CD4-positive, CD25-positive, alpha-beta regulatory T cell (primary cell): ENCODE measurements at places on chromosomes 5 and 9.

DNA sequence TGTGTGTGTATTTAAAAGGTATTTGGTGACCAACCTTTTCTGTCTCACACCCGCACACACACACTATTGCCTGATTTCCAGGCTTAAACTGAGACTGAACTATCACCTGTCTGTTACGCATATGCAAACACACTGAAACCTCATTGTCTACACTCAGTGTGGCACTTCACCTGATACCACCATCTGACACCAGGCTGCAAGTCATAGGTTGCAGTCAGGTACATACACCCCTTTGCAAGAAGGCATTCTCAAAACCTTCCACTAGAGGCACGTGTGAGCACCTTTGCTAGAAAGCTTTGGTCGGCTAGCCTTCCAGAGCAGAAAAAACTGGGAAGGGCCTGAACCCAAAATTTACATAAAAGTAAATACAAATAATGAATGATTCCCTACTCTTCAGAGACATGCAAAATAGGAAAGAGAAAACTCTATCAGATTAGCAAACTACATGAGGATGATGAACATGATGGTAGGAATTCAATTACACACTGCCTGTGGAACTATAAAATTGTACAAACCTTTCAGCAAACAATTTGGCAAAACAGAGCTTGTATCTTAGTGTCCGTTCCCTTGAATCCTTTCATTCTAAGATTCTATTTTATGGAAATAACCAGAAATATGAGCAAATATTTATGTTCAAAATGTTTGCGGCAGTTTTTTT is 5.9 kb upstream of the FOXD1 start:
- DNase-seq: peak; percentile 41

- DNase-seq: peak; percentile 21
These were observed 64.2 kb downstream of the KLF4 start for GRCh38 chr9:107425101-107426025.

GRCh38 chr9:3526997-3527940 is 1.5 kb upstream of the RFX3 start:
- DNase-seq: no peak

DNA sequence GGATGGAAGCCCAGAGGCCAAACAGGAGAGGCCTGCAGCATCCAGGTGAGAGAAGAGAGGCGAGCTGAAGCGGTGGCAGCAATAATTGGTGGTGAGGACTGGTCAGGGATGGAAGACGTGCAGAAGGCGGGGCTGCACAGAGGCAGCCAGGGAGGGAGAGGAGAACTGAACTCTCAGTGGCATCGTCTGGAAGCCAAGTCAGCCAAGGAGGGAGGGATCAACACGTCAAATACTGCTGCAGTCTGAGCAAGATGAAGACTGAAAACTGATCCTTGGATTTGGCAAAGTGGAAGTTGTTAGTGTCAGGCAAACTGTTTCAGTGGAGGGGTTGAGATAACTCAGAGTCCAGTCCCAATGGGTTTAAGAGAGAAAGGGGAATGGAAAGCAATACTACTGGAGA is 145.4 kb downstream of the CDK5RAP2 start:
- no peak for DNase-seq

GRCh38 chr5:168747987-168748777 is 169.0 kb upstream of the PANK3 start:
- peak; percentile 33 for DNase-seq

GRCh38 chr5:43485406-43485805 is 1.7 kb upstream of the TMEM267 start:
- peak; percentile 49 for DNase-seq

DNA sequence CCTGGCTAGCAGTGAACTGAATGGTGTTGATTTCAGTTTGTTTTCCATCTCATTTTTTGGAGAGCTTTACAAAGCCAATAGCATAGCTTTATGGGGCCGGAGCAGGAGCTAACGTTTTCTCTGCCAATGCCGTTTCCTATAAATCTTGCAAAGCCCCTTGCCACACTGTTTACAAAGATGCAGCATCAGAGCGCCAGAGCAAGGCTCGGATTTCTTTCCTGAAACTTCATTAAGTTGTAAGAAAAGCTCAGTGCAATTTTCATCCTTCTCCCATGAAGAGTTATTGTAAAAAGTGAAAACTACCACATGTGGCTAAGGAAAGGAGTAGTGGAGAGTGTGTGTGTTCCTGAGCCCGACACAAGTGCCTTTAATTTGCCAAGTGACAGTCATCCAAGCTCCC is 178.2 kb upstream of the GDNF start:
- no peak for DNase-seq

GRCh38 chr5:1437226-1437829 is 7.9 kb downstream of the SLC6A3 start:
- DNase-seq: no peak

DNA sequence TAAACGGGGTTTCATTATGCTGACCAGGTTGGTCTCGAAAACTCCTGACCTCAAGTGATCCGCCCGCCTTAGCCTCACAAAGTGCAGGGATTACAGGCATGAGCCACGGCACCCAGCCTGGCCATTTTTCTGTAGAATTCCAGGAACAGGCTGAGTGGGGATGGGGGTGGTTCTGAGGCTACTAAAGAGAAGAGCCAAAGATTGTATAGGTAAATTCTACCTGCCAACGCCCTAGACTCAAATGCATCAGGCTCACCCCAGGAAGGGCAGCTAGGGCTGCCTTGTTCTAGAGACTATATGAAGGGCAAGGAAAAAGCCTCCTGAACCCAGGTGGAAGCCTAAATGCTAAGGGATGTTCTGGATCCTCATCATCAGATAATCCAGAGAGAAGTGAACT is 1.6 kb upstream of the C5orf52 start:
- no peak for DNase-seq

DNA sequence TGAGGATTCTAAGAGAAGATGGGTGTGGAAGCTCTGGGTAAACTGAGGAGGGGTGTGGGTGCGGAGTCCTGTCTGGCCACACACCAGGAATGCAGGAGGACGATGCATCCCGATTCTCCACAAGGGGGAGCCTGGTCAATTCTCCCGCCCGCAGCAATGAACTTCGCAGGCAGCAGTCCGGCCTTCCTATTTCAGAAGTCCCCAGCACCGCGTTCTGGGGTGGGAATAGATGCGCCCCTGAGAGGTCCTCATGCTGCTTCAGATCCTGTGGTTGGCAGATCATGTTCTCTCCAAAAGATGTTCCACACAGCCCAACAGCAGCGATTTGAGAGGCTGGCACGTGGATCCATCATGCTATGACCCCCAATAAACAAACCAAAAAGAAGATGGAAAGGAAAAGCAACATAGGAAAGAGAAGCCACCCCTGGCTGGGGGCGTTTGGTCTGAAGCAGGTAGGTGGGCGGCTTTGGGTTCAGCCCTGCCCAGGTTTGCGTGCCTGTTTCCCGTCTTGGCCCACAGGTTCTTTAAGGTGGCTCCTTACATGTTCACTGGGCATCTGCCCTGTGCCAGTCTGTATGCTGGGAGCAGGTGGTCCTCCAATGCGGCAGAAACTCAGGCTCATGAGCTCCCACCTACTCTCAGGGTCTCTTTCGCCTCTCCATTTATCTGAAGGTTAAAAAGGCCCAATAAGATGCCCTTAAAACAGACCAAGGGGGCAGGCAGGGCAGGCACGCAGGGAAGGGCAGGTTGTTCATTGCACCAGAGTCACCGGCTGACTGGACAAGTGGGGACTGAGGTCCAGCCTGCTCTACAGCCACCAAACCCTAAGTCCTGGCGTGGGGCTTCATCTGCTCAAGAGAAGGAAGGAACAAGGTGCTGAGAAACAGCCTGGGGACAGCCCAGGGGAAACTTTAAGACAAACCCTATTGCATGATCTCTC is 171.6 kb downstream of the PAX5 start:
- DNase-seq: no peak

GRCh38 chr5:73693573-73694061 is 67.6 kb downstream of the ARHGEF28 start:
- DNase-seq: no peak

DNA sequence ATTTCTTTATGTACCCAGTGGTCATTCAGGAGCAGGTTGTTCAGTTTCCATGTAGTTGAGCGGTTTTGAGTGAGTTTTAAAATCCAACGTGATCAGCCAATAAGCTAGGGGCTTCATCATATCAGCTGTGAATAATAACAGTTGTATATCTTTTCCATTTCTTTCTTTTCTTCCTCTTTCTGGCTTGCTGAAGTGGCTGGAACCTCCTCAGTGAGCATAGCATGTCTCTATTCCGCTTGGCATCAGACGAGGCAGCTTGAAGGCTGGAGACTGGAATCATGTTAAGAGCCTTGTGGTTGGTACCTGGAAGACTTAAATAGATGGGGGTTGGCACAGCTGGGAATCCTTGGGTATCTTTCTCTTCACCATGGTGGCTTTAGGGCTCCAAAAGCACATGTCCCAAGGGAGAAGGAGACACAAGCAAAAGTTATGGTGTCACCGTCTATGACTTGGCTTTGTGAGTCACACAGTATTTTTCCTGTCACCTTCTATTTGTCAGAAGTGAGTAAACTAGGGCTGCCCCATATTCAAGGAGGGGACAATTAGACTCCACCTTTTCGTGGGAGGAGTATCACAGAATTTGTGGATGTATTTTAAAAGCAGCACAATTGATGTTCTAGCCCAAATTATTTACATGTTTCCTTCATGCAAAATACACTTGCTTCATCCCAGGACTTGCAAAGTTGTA is 38.0 kb upstream of the RETREG1 start:
- DNase-seq: no peak

- no peak for DNase-seq
These were observed 60.2 kb upstream of the SLC25A51 start for GRCh38 chr9:37963936-37964739.

- no peak for DNase-seq
These were observed 368.3 kb downstream of the SPATA31D1 start for GRCh38 chr9:82356871-82357270.

GRCh38 chr5:39742916-39743315 is 318.1 kb upstream of the DAB2 start:
- DNase-seq: no peak

DNA sequence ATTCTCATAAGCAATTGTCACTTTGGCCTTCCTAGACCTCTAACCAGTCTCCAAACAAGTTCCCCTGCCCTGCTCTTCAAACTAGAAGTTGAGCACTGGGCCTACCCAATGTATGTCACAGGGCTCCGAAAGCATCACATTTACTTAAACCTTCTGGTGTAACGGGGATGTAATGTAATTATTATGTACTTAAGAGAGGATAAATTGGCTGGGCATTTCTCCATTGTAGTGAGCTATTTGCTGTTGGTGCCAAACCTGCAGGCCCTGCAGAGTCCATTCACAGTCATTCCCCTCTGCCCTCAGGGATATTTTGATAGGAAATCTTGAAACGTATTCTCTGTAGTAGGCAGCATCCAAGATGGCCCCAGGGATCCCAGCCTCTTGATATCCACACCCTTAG is 64.2 kb upstream of the GNE start:
- no peak for DNase-seq

- no peak for DNase-seq
These were observed 35.0 kb upstream of the UNC5A start for GRCh38 chr5:176775409-176775808.

GRCh38 chr9:1272488-1272887 is 222.3 kb downstream of the DMRT2 start:
- no peak for DNase-seq

DNA sequence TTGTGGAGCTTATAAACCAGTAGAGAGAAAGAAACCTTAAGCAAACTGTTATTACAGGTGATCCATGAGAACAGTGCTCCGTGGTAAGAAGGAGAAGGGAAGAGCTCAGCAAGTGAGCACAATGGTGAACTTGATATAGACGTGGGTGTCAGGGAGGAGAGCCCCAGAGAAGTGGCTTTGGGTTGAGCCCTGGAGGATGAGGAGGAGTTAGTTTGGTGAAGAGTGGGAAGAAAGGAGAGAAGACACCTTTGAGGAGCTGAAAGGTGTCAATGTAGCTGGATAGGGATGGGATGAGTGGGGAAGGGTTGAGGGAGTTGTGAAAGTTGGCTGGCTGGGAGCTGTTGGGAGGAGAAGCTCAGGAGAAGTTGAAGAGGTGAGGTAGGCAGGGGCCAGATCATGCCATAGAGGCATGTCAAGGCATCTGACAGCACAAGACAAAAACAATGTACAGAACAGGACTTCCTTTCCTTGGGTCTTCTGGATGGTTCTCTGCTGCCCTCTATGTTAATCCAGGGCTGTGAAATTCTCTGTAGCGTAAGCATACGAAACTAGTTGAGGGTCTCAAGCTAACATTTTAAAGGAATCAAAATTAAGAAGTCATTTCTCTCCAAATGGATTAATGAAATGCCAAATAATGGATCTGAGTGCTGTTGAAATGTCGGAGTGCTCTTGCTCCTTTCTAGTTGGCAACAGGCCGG is 501.9 kb downstream of the KDM4C start:
- DNase-seq: peak; percentile 28

GRCh38 chr9:126620478-126620877 is 6.8 kb downstream of the LMX1B start:
- DNase-seq: no peak

- DNase-seq: no peak
These were observed 590.2 kb downstream of the NR2F1-AS1 start for GRCh38 chr5:92990771-92991170.

GRCh38 chr5:151249281-151249680 is 3.7 kb upstream of the GM2A start:
- no peak for DNase-seq

DNA sequence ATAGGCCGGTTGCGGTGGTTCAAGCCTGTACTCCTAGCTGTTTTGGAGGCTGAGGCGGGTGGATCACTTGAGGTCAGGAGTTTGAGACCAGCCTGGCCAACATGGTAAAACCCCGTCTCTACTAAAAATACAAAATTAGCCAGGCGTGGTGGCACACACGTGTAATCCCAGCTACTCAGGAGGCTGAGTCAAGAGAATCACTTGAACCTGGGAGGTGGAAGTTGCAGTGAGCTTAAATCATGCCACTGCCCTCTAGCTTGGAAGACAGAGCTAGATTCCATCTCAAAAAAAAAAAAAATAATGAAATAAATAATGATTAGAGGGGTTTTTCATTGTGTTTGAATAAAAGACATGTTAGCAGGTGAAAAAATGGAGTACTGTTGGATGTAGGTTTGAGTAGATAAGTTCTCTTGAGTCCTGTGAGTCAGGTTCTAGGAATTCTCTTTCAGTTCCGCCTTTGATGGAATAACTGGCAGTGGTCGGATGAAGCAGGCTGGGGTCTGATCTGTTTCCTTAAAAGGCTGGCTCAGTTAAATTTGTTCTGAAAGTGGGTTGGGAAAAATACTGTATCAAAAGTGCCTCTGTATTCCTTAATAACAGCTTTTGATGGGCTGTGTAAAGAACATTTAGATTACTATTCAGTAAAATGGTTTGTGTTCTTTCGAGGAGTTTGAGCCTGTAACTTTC is 73.2 kb downstream of the AOPEP start:
- no peak for DNase-seq
